Aorta (tissue), 5 donors: ENCODE measurements at places on chromosomes 2 and 18. TPM values are rescaled to one million over a fixed set of nuclear protein-coding genes. Genes with fewer than 3 reads are reported as not detected.

LPIN2 gene
- total RNA-seq, result 42.4 TPM

DCC gene
- not detected for total RNA-seq

CSRNP3 gene
- total RNA-seq, result 3.7 TPM

C2orf74 gene
- 4.8 TPM for total RNA-seq

RABL2A gene
- total RNA-seq, result 16.1 TPM

CAPN14 gene
- total RNA-seq, result 0.21 TPM

ADGRF3 gene
- 0.13 TPM for total RNA-seq

GRCh38 chr2:163626639-163627109 is 109.1 kb downstream of the FIGN start:
- DNase-seq, result no peak

DNA sequence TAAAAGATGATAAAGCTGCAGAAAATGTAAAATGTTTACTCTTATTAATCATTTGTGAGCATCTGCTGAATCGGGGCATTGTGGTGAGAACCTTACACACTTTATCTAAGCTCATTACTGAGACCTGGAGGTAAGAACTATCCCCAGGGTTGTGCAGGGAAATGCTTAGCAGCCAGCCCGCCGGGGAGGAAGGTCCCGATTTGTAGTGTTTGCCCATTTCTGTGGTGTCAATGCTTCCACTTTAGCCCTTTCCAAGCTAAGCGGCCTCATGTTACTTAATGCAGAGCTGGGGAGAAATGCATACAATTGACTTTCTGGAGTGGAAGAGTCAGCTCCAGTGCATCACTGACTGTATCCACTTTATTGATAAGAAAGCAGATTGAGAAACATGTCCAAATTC is 20.8 kb upstream of the KCNK3 start:
- DNase-seq, result no peak

- DNase-seq, result no peak
These were observed 146.3 kb downstream of the GCA start for GRCh38 chr2:162490052-162490717.

GRCh38 chr2:105834931-105835330 is 90.2 kb downstream of the NCK2 start:
- no peak for DNase-seq

GRCh38 chr2:84969511-84970209 is 1.3 kb upstream of the KCMF1 start:
- DNase-seq, result no peak

DNA sequence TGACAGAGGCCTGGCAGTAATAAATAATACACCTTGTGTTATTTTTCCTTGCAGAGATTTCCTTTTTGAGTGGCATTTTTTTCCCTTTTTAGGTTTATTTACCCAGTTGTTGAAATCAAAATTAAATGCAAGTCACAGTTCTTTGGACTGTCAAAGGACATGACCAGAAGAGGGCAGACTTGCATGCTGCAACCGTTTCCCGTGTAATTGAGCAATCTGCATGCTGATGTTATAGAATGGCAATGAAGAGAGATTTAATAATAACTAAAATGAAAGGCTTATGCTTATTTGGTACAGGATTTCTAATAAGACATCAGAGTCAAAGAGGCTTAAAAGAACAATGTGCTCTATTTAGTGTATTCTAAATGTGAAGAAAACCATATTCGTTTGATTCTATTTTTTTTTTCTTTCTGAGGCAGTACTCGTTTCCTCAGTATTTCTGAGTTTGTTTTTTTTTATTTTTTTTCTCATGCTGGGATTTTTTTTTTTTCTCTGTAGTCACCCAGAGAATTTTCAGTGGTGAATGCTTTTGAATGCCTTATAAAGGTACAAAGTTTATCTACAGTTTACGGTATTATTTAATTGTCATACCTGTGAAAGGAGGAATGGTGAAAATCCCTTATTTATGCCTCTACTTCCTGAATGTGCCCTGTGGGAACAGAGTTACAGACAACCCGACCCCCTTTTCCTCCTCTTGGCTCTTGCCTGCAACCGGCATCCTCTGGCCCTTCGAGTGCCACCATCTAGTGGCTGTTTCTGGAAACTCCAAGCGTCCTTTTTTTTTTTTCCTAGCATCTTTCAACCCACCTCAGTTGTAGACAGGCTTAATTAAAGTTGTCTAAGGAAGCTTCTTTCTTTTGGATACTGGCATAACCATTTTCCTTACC is 368.5 kb downstream of the LRRTM1 start:
- no peak for DNase-seq

DNA sequence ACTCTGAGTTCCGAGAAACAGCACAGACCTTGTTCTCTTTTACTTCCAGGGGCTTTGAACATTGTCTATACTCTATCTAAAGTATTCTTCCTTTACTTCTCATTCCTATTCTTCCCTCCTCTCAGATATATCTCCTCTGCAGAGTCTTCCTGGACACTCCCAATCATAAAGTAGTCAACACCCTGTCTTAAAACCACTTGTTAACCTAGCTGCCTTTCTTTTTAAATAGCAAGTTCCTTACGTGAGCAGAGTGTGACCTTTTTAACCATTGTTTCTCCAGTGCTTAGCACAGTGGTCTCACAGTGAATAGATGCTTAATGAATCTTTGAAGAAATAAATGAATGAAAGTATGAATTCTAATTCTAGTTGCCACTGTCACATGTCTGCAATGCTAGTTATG is 47.4 kb downstream of the PTRHD1 start:
- DNase-seq, result no peak

- DNase-seq, result no peak
These were observed 48.5 kb downstream of the DYM start for GRCh38 chr18:49411928-49412327.

DNA sequence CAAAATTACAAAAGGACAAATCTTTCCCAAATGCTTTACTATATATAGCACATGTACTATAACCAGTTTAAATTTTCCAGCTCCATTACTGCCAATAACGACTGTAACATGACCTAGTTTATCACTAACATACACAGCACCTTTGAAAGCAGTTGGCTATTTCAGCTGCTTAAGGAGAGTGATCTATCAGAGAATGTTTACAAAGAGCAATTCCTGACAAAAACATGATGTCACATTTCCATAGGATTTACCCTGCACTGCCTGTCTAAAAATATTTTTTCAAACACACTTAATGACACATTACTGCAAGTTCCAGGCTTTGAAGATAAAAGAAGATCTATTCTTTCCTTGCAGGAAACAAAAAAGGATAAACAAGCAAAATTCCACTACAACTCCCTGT is 40.6 kb downstream of the ZNF516 start:
- no peak for DNase-seq

- DNase-seq, result no peak
These were observed 124.2 kb downstream of the RPRM start for GRCh38 chr2:153354377-153354776.

DNA sequence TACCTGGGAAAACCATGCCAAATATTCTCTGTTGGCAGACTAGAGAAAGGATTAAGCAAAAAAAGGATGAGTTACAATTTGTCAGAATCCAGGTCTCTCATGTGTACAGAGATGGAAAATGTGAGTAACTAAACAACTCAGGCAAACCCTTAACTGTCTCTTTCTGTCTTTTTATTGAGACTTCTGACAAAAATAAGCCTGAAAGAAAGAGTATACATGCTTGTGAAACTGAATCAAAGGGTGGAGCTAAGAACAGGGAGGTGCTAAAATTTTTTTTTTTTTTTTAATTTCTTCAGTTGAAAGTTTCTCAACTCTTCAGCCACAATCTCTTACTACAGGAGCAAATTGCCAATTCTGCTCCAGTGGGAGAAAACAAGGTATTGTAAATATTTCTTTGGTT is at the start of gene SERPINB10:
TSS of gene SERPINB10 (plus strand) at position 295 of the 400 bp plus-strand sequence. CDS start 7,553 bp downstream, outside the sequence.
- no peak for DNase-seq

GRCh38 chr18:13973061-13973575 is 57.8 kb upstream of the MC2R start:
- DNase-seq, result no peak

DNA sequence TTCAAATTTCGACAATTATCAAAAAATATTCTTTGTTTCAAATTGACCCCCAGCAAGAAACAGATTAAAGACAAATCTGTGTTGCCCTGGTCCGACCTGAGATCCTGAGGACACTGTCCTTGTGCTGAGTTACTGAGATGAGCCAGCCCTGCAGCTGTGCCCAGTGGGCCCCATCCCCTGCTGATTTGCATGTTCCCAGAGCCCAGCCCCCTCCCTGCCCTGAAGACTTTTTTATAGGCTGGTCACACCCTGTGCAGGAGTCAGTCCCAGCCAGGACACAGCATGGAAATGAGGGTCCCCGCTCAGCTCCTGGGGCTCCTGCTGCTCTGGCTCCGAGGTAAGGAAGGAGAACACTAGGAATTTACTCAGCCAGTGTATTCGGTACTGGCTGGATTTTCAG is 31.4 kb upstream of the ZNG1B start:
- DNase-seq, result no peak

- no peak for DNase-seq
These were observed 688.9 kb upstream of the ID2 start for GRCh38 chr2:7992612-7993602.
